ENCODE measurements at places on chromosomes 1 and 21. TPM values are rescaled to one million over a fixed set of nuclear protein-coding genes. Genes with fewer than 3 reads are reported as not detected.

GRCh38 chr1:233295237-233295974 is at the start of gene PCNX2:
Gene PCNX2 (minus strand): TSS chr1:233295725. CDS start chr1:233295478, 247 bp downstream.
- peak; percentile 38 for DNase-seq

DNA sequence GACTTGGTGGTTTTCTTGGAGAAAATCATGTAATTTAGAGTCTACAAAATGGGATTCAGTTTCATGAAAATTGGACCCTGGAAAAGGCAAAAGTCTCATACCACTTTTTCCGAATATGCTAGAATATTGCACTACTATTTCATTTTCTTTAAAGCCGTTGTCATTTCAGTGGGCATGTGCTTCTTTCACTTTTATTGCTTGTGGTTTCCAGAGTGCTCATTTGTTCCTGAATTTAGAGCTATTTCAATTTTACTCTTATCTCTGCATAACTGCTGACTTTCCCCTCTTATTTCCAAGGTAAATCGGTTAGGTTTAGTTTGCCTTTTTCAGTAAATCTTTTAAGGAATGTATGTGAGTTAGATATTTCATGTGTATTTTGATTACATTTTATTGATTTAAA is 11.6 kb downstream of the HHAT start:
- no peak for DNase-seq

DNA sequence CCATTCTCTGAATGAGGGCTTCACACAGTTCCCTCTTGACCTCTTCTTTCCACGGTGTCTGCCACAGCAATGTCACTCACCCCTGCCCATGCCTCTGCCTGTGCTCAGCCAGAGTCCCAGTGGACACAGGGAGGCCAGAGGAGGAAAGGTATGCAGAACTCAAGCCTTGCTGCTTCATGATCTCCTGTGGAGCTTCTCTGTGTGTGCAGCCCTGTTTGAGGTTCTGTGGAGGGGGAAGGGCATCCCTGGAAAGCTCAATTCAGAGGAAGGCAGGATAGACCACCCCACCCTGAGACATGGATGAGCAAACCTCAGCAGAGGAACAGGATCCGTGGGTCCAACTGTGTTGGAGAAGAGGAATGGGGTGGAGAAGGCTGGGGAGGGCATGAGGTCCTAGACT is 2.0 kb downstream of the HCN3 start:
- no peak for DNase-seq

DNA sequence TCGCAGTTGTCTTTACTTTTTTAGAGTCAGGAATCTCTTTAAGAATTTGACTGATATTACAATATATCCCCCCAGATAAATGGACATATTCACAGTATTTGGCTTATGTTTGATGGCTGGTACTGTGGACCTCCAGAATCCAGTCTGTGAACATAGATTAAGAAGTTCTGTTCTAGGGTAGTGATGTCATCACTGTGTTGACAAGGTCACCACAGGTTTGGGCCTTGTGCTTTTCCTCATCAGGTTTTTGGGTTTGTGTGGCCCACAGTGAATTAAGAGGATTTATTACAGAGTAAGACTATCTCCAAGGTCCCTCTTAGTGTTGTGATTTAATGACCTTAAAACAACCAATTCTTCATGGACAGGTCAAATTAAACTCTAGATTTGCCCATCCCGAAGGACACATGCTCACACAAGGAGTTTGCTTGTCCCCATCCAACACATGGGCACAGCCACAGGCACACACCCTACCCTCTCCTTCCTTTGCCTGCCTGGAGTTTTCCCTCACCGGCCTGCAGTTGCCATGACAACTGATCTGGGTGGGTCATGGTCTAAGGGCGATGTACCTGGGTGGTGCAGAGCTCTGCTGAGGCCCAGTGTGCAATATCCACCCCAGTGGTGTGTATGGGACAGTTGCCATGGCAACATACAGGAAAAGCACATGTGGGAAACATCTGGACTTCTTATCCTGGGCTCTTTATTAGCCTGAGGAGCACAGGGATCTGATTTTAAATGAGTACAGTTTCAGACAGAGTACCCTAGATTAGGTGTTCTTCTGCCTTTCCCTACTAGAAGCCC is 98.6 kb downstream of the NAV1 start:
- DNase-seq: no peak

- no peak for DNase-seq
Observed at GRCh38 chr1:150234309-150234565, 1.7 kb downstream of the ANP32E start.

DNA sequence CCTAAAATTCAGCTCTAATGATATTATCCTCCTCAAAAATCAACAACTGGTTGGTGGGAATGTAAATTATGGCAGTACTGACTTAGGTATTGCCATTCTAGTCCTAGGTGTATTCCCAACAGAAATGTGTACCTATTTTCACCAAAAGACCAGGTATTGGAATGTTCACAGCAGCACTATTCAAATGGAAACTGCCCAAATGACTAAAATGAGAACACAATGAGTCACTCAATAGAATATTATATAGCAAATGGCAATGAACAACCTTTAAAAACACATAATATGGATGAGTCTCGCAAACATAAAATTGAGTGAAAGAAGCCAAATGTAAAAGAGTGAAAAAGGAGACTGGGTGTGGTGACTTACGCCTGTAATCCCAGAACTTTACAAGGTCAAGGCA is 44.9 kb downstream of the GADD45A start:
- DNase-seq: no peak

DNA sequence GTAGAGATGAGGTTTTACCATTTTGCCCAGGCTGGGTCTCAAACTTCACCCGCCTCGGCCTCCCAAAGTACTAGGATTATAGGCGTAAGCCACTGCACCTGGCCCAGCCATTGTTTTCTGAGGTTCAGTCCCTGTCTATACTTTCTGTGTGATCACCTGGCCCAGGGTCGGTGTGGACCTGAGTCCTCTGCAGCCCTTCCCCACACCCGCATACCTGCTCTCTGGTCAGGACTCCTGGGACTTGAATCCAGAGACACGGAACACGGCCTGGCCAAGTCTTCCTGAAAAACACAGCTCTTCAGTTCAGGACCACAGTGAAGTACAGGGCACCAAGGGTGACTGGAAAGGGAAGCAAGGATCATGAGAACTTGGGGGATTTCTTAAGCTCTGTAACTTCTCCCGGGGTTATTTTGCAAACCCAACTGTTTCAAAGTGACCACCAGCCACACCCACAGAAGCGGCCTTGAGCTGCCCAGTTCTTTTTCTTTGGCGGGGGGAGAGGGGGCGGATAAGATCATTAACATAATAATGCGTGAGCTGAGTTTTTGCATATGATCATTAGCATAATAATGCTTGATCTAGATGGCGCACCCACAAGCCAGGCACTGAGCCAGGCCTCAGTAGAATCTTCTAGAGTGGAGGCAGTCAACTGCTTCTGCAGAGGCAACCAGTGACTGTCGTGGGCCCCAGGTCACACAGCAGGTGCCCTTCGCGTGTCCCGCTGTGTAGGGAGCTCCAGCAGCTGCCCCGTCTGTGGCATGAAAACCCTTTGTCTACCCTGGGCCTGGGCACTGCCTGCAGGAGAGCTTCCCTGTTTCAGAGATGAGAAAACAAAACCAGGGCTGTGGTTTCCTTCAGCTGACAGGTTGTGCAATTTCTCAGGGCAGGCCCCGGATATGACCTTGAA is 1.7 kb upstream of the NADK start:
- DNase-seq: no peak

DNA sequence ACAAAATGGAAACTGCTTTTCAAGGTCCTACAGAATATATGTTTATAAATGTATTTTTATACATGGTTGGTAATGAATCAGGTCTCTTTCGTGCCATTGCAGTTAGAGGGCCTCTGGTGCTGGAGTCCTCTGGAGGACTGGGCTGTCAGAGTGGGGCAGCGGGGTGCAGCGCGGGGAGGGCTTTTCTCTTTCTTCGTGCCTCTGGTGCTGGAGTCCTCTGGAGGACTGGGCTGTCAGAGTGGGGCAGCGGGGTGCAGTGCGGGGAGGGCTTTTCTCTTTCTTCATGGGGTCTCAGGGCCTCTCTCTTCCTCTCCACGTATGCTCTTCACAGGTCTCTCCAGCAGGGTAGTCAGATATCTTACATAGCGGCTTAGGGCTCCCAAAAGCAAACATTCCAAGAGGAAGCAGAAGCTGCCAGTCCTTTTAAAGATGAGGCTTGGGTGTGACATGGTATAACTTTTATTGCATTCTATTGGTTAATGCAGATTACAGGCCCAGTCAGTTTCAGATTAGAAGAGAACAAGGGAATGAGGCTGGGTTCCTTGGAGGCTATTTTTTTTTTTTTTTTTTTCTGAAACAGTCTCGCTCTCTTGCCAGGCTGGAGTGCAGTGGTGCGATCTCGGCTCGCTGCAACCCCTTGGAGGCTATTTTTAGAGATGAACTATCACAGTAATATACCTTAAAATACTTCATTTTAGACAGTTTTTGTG is 13.1 kb downstream of the SDCCAG8 start:
- DNase-seq: no peak

GRCh38 chr1:161792740-161793139 is 26.6 kb downstream of the ATF6 start:
- DNase-seq: no peak

FAM163A gene
- total RNA-seq: 0.10 TPM

DNA sequence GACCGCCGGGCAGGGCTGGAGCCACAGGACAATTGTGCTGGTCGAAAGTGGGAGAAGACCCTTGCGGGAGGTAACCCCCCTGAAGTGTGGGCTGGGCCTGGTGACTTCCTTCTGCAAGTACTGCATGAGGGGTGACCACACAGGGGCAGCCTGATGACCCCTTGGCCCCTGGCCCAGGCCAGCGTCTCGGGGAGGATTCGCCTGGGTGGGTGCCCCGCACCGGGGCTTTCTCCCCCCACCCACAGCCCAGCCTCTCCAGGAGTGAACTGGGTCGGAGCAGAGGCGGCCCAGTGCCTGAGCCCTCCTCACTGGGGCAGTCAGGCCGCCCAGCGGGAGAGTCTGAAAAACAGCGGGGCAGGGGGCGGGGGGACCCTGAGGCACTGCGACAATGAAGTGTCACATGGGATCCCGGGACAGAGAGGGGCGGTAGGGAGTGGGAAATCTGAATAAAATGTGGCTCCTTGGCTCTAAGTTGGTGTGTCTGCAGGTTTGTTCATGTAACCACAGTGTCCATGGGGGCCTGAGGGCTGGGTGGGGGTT is 1.6 kb upstream of the DNMT3L start:
- DNase-seq: no peak

ZNF593OS gene
- total RNA-seq: not detected

GRCh38 chr1:20357796-20358195 is 67.1 kb downstream of the VWA5B1 start:
- DNase-seq: no peak

GRCh38 chr1:53180226-53180625 is 16.4 kb upstream of the CPT2 start:
- no peak for DNase-seq

DNA sequence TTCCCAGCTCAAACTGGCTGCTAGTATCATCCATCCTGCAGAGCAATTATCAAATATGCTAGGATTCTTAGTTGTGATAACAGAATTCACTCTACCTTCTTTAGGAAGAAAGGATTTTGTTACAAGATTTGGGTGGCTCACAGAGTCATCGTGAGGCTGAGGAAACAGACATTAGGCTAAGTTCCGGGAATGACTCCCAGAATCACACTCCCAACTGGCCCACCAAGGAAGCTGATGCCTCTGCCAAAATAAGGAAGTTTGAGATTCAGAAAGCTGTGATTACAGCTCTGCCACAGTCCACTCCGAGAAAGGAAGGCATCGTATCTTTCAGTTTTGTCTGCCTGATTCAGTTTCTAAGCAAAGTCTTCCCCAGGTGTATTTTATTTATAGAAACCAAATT is 50.6 kb upstream of the LYPLAL1 start:
- DNase-seq: no peak

- DNase-seq: no peak
Observed at GRCh38 chr1:221632072-221632471, 109.8 kb downstream of the DUSP10 start.

ESPN gene
- 13.2 TPM for total RNA-seq

DNA sequence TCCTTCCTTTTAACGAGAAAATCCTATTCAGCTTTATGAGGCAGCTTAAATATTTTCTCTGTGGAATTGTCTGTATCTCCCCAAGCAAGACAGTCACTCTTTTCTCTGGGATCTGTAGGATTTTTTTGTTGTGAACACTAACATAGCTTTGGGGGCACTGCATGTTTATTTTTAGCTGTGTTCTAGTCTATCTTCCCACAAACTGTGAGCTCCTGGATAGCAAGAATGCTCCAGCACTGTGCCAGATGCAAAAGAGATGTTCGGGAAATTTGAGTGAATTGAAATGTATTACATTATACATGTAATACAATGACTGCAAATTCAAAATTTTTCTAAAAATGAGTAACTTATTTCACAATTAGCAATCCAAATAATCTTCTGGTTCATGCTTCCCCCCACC is 282.2 kb downstream of the PLPP3 start:
- no peak for DNase-seq

- no peak for DNase-seq
Observed at GRCh38 chr1:90725657-90726424, 8.7 kb upstream of the BARHL2 start.

RPL11 gene
- 1,861 TPM for total RNA-seq

- DNase-seq: no peak
Observed at GRCh38 chr1:121586369-121587229, 401.8 kb downstream of the SRGAP2C start.

GRCh38 chr1:65541161-65541560 is 120.7 kb downstream of the LEPR start:
- no peak for DNase-seq

SLC9C2 gene
- total RNA-seq: not detected

GRCh38 chr1:111538343-111539025 is 35.1 kb upstream of the ADORA3 start:
- no peak for DNase-seq

C1QTNF12 gene
- 2.0 TPM for total RNA-seq

GJA9 gene
- not detected for total RNA-seq

GRCh38 chr1:111769517-111770146 is 13.9 kb downstream of the DDX20 start:
- DNase-seq: peak; percentile 27

CD1B gene
- not detected for total RNA-seq

DNA sequence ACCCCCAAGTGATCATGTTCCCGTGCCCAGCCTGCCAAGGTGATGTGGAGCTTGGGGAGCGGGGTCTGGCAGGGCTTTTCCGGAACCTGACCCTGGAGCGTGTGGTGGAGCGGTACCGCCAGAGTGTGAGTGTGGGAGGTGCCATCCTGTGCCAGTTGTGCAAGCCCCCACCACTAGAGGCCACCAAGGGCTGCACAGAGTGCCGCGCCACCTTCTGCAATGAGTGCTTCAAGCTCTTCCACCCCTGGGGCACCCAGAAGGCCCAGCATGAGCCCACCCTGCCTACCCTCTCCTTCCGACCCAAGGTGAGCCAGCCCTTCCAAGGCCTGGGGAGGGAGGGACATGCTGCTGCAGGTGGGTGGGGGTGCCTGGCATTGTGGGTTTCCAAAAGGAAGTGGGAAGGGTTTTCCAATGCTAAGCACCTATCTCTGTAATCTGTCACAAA is 2.3 kb downstream of the TRIM46 start:
- no peak for DNase-seq

DNA sequence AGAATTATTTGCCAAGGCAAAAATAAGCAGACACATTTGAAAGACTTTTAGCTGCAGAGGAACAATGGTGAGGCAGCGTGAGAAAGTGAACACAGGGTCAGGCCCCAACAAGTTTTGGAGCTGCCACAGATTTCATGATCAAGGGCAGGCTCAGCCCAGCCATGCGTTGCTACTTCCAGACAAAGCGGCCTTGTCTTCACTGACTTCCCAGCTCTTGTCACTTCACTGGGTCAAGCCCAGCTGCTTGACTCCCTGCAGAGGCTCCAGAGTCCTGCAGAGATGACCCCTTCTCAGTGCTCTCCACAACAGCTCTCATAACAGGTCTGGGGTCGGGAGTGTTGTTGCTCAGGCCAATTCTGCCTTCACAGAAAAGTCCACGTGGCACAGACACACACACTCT is 35.8 kb downstream of the HHAT start:
- no peak for DNase-seq

CEP170 gene
- 26.5 TPM for total RNA-seq
